ENCODE measurements at places on chromosomes 12 and 14.
A peak's percentile ranks its signal among the peaks of the same experiment; 100 is the strongest.

- no peak for DNase-seq
These were observed 256.9 kb downstream of the RAD51B start for GRCh38 chr14:68076451-68076850.

DNA sequence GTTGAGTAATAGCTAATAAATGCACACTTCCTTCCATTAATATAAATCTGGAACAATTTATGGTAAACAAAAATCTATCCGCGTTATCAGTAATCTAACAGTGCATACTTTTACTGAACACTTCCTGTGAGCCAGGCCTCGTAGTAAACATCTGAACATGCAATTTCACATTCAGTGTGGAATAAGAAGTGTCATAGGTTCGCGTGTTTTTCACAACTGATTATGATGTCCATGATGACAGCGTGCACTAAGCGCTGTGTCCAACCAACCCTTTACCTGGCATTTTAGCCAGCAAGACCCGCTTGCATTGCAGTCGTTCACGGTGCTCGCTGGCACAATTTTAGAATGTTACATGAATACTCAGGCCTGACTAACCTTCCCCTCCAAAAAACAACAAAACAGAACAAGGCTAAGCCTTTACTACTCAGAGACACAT is 2.1 kb downstream of the PNMA1 start:
- DNase-seq = no peak

DNA sequence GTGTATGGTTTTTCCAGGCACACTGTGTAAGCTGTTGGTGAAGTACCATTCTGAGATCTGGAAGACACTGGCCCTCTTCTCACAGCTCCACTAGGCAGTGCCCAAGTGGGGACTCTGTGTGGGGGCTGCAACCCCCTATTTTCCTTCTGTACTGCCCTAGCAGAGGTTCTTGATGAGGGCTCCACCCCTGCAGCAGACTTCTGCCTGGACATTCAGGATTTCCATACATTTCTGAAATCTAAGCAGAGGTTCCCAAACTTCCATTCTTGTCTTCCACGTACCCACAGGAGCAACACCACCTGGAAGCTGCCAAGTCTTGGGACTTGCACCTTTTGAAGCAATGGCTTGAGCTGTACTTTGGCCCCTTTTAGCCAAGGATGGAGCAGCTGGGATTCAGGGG is 85.2 kb upstream of the PRMT8 start:
- DNase-seq = no peak

DNA sequence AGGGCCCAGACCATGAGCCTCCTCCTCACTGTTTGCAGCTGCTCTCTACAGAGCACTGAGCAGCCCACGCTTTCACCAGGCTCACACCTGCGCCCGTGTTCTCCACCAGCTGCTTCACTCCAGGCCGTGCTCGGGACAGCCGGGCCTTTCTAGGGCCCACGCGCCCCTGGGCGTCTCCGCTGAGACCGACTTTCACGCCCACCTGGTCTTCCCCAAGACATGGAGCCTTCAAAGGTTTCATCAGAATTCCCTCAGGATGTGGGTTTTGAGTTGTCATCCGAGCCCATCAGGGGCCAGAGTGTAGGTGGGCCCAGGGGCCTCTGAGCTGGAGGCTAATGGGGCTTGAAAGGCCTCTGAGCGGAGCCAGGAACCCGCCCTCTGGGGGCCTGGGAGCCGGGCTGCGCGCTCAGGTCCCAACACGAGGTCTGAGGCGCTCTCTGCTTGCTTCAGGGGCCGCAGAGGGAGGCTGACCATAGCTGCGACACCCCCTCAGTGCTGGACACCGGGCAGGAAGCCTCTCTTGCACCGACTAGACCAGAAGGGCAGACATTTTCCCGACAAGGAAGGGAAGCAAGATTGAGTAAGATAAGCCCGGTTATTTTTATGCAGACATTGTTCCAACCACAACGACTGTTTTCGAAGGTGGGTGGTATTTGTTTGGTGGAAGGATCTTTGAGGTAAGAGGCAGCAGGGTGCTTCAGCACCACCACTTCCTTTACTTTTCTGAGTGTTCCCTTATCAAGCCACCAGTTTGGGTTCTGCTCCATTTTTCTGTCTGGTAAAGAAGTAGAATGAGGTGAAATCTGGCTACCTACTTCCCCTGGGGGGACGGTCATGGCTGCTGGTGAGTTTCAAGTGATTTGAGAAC is 125.0 kb upstream of the FUT8 start:
- DNase-seq = peak; percentile 72

- DNase-seq = peak; percentile 74
These were observed 281.6 kb upstream of the NPAS3 start for GRCh38 chr14:32657081-32657480.

DNA sequence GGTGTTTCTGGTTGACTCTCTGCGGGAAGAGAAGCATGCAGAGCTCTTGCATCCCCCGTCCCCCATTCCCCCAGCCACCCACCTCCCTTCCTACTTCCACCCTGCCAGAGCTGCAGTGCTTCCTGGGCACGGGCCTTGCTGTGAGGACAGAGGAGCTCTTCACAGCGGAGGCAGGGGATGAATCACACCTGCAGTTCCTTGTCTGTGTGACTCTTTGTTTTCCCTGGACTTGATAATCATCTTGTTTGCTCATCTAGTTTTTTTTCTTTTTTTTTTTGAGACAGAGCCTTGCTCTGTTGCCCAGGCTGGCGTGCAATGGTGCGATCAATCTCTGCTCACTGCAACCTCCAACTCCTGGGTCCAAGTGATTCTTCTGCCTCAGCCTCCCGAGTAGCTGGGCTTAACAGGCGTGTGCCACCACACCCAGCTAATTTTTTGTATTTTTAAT is 27.8 kb downstream of the ANKRD9 start:
- DNase-seq = no peak

GRCh38 chr12:75888874-75889613 is 142.5 kb downstream of the PHLDA1 start:
- no peak for DNase-seq

DNA sequence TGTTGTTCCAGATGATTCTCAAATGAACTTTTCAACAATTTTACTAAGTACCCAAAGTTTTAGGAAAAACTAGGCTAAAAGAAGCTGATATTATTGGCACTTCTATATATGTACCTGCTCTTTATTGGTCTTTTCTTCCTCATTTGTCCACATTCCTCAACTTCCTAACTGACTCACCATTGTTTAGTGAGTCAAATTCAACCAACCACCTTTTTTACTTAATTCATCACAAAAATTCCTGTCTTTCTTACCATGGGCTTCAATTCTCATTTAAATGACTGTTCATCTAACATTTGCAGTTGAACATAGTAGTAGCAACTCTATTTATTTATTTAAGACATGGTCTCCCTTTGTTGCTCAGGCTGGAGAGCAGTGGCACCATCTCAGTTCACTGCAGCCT is 47.6 kb upstream of the SLC2A13 start:
- DNase-seq = no peak

DNA sequence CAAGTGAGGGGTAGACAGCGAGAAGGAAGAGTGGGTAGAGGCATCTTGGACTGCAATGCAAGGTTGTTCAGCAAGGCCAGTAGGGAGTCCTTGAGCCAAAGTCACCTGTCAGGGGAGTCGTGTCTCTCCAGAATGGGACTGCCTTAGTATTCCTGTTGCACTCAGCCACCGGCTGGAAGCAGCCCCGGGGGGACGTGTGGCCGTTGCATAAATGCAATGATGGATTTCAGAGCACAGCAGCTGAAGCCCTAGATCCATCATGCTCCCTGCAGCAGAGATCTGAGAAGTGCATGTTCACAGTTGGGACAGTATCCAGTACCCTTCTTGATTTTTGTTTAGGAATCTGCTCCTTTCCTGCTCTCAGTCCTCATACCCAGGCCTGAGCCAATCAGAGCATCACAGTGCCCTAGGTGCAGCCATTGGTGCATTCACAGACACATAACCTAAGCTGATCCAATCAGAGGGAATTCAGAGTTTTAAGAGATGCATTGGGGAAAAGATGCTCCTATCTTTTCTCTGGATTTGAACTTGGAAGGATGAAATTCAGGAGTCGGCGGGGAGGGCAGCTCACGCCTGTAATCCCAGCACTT is 62.9 kb downstream of the HSPB8 start:
- DNase-seq = no peak

- no peak for DNase-seq
These were observed 154.4 kb upstream of the GARIN6 start for GRCh38 chr12:99493197-99493596.

DNA sequence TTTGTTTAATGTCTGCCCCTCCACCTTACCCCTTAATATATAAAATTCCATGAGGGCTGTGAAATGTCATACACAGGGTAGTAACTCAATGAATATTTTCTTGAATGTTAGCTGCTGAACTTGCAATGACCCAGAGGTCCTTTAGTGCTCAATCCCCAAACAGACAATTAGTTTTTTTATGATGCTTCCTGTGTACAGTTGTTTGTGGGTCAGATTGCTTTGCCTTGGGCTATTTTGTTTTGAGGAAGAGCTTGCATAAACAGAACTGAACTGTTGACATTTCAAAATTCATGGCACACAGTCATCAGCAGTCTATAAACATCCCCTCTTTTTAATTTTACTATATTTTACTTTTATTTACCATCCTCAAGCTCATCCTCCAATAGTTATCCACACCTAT is 820.5 kb upstream of the SEL1L start:
- no peak for DNase-seq

- DNase-seq = no peak
These were observed 9.4 kb downstream of the MYBPC1 start for GRCh38 chr12:101604132-101604531.

DNA sequence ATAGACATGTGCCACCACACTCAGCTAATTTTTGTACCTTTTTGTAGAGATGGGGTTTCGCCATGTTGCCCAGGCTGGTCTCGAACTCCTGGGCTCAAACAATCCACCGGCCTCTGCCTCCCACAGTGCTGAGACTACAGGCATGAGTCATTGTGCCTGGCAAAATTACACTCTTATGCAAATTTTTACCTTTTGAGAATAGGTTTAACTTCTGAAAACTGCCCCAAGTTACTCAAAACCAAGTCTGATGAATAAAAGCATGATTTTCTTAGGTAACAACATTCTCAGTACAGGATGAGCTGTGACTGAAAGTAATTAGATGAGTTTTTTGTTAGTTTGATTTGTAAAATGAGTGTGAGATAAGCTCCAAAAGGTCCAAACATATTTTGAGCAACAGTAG is 166.0 kb downstream of the RPS29 start:
- DNase-seq = no peak

- DNase-seq = peak; percentile 91
These were observed 217.4 kb upstream of the RTL1 start for GRCh38 chr14:101120641-101121507.

- DNase-seq = peak; percentile 12
These were observed 14.0 kb downstream of the CCER1 start for GRCh38 chr12:90940872-90941499.

- DNase-seq = peak; percentile 59
These were observed 90.4 kb downstream of the PPP2R5C start for GRCh38 chr14:101851736-101852405.

DNA sequence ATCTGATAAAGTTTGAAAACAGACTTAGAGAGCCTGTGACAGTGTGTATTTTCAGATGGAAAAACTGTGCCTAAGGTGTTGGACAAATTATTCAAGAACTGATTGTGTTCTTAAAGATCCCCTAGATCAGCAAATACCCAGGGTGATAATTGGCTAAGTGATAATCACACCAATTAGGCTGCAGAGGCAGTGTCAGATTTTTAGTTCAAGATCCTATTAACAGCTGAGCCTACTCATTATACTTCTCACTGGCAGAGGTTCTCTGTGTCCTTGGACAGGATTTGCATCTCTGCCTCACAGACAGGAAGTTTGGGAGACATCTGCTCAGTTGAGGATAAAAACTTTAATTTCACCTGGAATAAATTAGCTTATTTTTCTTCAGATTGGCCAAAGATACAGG is 4.3 kb upstream of the FGD4 start:
- no peak for DNase-seq

DNA sequence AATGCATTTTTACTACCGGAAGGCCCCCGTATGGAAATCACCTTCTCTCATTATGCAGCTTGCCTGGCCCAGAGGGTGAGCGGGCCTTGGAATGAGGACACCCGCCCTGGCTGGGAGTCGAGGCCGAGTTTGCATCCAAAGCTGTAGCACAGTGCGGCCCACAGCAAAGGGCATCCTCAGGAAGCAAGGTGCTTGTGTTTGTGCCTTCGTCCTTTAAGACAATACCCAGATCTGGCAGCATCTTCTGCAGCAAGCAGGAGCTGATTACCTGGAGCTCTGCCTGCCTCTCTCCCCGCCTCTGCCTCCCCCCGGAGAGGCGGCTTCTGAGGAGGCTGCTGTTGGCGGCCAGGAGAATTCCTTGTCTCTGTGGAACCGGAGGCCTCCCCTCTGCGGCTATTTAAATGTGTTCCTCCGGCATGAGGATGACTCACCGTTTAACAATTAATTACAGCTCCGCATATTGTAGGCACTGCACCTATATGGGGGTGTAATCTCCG is 145.3 kb downstream of the CACNA1C start:
- DNase-seq = no peak

DNA sequence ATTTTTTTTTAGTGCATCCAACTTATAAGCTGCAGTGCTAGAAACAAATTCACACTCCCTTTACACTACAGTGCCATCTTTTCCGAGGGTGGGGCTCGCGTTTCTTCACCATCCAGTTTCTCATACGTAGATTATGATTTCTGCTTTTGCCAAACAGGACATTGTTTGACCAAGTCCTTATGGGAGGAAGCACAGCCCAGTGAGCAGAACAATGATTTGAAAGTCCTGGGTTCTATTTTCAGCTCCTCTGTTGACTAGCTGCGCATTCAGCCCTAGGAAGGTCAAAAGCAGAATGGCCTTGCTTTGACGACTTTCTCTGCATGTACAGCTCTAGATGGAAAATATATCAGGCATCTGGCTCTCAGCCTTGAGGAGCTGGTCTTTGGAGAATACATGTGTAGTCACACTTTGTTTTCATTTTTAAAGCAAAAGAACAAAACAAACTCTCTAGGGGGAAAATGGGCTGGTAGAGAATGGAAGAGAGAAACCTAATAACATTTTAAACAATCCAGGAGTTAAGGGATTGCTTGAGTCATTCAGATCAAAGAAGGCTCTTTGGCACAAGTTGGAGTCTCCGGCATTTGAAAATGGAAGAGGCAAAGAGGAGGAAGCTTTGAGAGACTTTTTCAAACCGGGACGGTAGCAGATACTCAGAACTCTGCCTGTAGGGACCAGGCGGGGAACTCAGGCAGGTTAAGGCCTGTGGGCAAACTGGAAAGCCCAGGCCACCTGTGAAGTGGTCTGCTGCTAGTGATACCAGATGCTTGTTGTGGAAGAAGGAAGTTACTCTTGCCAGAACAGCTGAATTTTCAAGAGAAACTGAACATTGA is 257.3 kb upstream of the PLEKHG7 start:
- peak; percentile 34 for DNase-seq

DNA sequence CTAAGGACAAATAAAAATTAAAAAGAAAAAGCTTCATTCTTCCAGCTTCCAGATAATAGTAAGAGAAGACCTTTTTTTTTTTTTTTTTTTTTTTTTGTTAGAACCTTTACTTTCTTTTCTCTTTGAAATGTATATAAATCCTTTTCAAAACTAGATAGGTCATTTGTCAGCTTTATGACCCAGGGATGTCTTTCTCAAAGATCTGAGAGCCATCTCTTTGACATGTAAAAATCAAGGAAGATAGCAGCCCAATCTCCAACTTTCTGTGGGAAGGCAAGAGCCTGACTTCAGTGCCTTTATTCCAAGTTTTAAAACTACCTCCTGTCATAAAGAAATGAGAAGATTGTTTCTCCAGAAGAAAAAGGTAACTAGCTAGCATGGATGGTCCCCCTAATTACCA is 203.3 kb upstream of the LRFN5 start:
- no peak for DNase-seq

Data from KBM-7 (cell line).